ENCODE measurements at places on chromosomes 11 and 22. TPM values are rescaled to one million over a fixed set of nuclear protein-coding genes. Genes with fewer than 3 reads are reported as not detected.

DNA sequence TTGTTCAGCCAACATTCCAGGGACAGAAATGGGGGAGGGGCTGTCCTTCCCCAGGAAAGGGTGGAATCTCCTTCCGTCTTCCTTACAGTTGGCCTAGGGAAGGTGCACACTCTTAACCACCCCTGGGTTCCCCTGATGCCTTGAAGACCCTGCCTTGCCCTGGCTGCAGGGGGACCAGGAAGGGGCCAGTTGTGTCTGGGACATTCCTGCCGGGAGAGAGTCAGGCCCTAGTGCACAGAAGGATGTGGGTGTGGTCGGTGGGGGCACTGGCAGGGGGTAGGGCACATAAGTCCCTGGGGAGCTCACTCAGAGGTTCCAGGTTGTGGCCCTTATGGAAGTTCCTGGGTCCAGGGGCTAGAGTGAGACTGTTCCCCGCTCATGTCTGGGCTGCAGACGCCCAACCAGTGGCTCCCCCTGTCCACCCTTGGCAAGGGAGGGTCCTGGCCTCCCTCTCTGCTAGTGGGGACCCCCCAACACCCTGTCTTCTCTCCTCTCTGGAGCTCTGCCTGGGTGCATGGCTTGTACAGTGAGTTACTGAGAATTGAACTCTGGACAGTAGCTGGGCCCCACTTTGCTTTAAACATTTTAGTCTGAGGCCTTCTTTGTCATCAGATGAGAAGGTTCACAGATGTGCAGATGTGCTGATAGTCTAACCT, 2.0 kb upstream of the APOBEC3A start:
- no peak for DNase-seq

DNA sequence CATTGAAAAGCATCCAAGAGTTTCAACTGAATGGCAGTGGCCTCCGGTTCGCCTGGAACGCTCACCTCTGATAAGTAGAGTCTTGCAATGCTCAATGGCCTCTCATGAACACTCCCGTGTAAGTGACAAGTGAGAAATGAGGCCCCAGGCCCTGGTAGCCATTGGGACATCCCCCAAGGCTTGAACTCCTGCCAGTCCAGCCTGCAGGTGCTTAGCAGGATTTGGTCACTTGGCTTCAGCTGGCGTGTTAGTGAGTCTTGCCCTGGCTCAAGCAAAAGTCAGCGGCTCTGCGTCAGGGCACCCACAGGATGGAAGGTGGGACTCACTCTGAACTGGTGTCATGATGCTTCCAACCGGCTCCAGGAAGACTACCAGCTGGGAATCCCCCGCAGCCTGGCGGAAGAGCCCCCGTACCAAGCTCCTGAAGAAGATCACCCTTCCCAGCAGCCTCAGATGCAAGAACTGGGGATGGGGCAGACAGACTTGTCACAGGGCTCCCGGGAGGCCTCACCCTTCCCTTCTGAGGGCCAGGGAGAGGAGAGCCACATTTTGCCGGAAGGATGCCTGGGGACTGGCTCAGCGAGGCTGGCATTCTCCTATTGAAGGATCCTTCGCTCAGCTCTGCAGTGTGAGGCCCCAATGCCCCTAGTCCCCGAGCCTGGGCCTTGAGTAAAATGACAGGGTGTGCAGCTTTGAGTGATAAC, 19.3 kb downstream of the MB start:
- DNase-seq: no peak

GRCh38 chr22:40678493-40679248, 613 bp upstream of the MCHR1 start:
- no peak for DNase-seq

DNA sequence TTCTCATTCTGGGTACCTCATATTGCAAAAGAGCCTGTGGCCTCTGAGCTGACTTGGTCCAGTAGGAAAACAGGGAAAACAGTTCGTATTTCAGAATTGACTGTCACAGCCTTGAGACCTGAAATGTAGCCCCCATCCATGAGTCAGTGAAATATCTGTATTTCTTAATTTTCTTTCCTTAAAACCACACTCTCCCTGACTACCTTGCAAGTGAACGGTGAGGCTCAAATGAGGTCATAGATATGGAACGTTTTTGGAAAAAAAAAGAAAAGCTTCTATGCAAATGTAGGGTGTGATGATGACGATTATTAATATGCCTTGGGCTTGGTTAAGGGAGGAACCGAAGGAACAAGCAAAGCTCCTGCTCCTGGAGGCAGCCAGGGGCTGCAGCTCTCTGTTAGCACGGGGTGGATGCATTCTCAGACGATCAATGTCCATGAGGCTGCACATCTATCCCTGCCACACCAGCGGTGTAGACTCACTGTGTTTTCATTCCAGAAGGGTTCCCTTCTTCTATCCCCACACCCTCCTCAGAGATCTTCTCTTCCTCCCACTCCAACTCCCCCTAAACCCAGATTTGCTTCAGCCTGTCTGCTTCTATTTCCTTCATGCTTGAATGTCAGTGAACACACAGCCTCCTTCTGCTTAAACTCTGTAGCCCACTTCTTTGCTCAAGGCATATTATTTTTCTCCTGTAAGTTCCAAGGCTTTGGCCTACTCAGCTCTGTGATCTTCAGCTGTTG, 29.2 kb upstream of the SCN3B start:
- DNase-seq: no peak

DNA sequence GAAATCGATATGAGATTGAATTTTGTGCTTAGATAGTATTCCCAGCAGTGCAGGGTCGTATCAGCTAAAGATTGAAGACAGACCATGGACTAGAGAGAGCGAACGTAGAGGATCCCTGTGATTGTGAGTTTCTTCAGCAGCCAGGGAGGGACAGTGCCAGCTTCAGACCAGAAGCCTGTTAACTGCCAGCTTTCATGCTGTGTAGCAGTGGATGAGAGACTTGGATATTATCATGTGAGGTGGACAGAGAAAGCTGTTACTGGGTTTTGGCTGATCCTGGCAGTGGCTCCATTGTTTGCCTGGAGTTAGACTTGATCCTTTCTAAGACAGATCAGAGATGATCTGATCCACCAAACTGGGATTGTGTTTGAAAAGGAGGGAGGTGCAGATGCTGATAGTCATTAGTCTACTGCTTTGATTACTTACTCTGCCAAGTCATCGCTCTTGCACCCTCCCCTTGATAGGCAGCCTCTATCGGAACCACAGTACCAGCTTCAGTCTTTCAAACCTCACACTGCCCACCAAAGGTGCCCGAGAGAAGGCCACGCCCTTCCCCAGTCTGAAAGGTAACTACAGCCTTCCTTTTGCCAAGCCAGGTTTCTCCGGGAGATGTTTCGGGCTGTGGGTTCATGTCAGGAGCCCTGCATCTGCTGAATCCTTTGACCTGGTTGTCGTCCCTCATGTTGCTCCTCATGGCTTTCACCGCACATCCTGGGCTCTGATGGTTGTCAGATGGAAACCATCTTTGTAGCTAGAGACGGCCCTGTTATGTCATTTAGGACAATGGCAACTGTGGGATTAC, 16.2 kb downstream of the MADD start:
- no peak for DNase-seq

GRCh38 chr11:63583357-63583677, 20.1 kb upstream of the PLAAT2 start:
- DNase-seq: peak; percentile 68

- DNase-seq: no peak
These were observed 7.0 kb upstream of the NF2 start for GRCh38 chr22:29596408-29596807.

DNA sequence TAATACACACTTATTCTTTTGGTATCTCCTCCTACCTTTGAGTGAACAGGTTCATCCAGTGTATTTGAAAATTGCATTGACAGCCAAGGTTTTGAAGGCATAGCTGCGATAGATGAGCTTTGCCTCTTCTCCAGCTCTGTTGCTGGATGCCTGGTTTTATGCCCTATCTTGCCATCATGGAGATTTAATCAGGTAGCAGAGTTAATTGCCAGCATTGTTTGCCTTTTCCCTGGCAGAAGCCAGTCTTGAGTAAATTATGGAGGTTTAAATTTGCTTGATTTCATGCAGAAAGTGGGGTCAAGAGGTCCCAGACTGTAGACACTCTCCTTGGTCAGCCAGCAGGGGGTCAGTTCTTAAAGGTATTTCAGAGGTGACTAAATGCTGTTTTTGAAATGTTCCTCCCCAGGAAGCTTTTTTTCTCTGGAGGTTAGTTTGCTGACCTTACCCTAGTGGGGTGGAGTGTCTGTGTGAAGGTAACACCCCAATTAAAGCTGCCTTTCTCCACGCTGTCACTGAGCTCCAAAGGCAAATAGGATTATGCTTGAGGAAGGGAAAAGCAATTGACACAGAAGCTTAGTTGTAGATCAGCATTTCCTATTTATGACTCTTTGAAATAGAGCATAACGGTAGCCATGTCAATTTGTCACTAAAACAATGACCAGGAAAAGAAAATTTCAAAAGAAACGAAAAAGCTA, 96.0 kb downstream of the EXT2 start:
- DNase-seq: no peak

DNA sequence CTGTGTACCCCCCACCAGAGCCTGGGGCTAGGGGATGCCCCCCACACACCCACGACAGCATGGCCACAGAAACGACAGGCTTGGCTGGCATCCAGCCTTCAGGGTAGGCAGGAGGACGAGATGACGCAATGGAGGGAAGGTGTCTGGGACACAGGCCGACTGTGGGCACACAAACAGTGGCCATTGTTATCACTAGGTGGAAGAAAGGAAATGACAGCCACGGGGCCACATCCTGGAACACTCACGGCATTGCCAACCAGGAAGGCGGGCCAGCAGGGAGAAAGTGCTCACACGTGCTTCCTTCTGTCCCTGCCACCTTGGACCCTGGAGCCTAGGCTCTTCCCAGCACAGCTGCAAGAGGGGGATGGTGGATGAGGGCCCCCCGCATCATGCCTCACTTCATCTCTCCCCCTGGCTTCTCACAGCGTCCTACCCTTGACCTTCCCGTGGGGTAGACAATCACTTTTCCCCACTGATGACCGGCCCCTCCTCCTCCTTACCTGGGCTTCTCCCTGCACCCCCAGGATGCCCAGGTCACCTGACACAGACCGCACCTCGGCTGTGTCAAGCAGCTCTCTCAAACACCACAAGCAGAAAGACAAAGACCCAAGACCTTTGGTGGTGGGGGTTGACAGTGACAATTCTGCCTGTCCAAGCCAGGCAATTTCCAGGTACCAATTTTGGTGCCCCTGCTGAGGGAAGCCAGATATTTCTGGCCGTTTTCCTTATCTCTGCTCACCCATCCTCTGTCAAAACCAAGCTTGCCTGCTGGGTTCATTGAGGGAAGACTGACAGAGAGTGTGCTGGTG, 8.6 kb downstream of the PLA2G6 start:
- DNase-seq: peak; percentile 80

DNA sequence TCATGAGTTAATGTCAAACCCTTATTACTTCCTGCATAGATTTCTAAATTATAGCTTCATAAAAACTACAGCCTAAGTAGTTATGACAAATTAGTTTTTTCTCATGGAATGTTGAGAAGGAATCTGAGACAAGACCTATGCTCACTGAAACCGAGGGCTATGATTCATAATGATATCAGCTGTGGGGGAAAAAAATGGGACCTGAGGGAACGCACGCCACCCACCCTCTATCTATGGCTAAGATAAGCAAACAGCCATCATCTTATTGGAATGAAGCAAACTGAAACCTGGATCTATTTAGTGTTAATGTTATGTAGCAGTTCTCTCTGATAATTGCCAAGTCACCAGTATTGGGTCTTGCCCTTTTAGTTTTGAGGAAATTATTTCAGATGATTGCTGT, 906.9 kb upstream of the RAG2 start:
- DNase-seq: peak; percentile 96

GRCh38 chr11:126484266-126484665, 128.8 kb downstream of the ST3GAL4 start:
- peak; percentile 68 for DNase-seq

DNA sequence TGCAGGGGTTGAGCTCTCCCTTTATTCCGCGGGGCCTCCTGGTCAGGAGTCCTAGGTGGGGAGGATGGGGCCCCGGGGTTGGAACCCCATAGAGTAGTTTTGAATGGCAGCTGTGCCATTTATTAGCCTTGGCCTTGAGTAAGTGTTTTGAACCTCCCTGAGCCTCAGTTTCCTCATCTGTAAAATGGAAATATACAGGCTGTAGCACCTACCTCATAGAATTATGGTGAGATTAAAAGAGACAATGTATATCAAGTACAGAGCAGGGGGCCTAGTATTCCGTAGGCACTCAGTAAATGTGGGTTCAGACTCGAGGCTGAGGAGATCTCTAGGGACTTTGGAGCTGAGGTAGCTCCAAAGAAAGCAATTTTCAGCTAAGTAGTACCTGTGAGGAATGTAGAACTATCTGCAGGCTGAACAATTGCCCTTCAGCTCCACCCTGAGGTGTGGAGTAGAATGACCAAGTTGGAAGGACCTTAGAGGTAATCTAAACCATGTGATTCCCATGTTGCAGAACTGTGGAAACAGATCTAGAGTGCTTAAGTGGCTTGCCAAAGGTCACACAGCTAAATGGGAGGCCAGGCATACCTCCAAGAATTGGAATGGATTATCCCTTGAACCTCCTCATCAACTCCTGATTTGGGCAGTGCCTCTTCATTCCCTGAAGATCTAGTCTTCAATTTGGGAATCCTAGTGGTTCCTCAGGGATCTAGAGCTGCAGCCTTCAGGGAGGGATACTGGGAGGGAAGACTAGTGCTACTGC, 682 bp downstream of the PGAP2 start:
- DNase-seq: peak; percentile 70

GRCh38 chr11:69342588-69343330, 48.8 kb downstream of the MYEOV start:
- DNase-seq: no peak

DNA sequence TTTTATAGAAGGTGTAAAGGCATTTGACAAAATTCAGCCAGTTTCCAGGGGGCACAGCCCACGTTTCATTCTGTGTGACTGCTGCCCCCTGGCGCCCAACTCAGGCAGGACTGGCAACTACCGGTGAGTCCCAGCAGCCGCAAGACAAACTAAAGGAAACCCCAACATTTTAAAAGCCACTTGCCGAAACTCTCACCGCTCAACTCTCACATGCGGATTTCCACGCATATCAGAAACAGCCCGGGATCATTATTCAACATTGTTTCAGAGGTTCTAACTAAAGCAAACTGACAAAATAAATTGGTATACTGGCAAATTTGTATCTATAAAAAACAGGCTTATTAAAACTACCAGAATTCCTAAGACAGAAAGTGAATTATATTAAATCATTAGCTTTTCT, 48.2 kb downstream of the MORC2 start:
- DNase-seq: peak; percentile 52

The GVQW3 gene
- 0.49 TPM for polyA plus RNA-seq

The TRIM51 gene
- not detected for polyA plus RNA-seq

The DEFB131B gene
- not detected for polyA plus RNA-seq

The BAIAP2L2 gene
- 5.4 TPM for polyA plus RNA-seq

The FADS3 gene
- 128 TPM for polyA plus RNA-seq

The KLHL35 gene
- 0.43 TPM for polyA plus RNA-seq

The MOGAT2 gene
- not detected for polyA plus RNA-seq

The MAPK8IP1 gene
- polyA plus RNA-seq: 3.2 TPM

The RAG2 gene
- not detected for polyA plus RNA-seq

Measured in mammary epithelial cell (primary cell).